ENCODE measurements at places on chromosomes 3 and 15.

DNA sequence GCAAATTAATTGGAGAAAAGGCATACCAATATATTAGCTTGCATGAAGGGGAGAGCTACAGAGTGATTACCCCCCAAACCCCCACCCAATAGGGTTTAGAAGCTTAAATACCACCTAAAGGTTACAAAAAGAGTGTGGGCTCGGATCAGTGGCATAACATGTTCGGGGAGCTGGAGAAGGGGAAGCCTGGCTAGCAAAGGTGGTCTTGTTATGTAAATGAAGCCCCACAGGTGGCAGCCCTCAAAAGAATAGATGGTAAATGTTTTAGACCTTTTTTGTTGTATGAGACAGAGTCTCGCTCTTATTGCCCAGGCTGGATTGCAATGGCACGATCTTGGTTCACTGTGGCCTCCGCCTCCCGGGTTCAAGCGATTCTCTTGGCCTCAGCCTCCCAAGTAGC is 10.9 kb upstream of the PXK start:
- DNase-seq, result no peak

- DNase-seq, result no peak
Observed at GRCh38 chr3:151979906-151980305, 106.5 kb downstream of the SUCNR1 start.

DNA sequence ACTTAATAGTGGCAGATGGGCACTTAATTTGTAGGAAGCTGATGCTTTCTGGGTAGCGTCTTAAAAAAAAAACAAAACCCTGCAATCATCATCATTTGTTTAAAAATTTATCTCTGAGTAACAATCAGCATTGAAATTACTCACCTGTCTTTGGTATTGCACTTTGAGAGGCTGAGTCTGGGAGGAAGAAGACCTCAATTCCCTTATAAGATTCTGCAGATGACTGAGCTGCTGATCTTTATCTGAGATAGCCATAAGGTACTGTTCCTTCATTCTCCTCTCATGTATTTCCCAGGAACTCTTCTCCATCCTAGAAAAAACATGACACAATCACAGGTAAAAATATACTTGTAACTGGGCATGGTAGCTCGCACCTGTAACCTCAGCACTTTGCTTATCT is 16.4 kb upstream of the HCLS1 start:
- no peak for DNase-seq

DNA sequence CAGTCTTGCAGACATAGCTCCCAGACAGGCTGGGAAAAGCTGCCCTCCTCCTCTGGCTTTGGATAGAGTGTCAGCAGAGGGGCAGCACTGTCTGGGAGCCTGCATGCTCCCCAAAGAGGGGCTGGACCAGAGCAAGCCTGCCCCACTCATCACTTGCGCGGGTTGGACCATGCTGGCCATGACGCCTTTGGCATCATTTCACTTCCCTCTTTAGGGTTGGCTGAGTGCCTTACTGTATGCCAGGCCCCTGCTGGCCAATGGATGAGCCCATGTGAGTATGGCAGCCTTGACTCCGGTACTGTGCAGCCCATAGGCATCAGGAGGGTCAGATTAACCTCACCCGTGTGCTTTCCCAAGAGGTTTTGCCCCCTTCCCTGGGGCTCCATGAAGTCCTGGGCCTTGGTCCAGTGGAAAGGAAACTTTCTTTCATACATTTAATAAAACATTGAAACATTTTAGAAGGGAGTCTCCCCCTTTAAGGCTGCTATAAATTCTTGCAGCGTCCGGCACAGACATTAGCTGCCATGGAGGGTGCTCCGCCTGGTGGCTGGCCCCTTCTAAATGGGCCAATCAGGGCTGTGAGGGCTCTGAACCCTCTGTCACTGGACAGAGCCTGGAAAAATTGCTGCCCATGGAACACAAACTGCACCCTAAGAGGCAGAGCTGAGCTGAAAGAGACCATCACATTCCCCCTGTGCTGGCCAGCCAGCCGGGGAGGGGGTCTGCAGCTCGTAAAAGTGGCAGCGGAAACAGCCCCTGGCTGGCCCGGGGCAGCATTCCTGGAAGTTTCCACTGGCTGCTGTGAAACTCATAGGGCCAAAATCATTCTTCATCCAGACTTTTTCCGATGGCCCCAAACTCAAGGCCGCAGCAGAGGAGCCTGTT is 20.8 kb upstream of the DUSP7 start:
- DNase-seq, result no peak

DNA sequence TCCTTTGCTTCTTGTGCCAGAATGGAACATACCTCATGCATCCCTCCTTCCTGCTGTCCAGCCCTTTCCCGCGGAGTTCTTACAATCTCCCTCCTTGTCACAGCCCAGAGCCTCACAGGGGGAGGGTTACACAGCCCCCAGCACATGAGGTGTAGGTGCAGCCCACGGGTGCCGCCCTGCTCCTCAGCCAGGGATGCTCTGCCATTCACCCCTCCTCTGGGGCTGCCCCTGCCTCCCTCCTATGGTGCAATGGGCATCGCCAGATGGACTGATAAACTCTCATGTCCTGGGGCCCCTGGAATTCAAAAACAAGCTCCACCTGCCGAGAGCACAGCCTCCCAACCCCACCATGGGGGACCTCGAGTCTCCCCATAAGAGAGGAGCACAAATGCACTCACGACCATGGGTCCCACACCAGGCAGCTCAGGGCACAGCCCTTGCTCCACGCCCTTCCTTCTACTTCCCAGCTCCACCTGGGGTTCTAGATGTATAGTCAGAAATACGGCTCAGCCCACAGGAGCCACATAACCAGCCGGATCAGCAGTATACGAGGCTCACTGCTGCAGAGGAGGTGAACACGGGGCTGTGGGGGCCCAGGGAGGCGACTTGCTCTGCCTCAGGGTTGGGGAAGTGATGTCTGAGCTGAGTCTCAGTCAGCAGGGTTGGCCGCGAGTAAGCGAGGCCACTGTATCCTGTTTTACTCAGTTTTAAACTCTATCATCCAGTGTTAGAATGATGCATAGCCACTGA is 269.7 kb upstream of the LYSMD4 start:
- no peak for DNase-seq

- no peak for DNase-seq
Observed at GRCh38 chr3:11090551-11090950, 63.7 kb upstream of the HRH1 start.

DNA sequence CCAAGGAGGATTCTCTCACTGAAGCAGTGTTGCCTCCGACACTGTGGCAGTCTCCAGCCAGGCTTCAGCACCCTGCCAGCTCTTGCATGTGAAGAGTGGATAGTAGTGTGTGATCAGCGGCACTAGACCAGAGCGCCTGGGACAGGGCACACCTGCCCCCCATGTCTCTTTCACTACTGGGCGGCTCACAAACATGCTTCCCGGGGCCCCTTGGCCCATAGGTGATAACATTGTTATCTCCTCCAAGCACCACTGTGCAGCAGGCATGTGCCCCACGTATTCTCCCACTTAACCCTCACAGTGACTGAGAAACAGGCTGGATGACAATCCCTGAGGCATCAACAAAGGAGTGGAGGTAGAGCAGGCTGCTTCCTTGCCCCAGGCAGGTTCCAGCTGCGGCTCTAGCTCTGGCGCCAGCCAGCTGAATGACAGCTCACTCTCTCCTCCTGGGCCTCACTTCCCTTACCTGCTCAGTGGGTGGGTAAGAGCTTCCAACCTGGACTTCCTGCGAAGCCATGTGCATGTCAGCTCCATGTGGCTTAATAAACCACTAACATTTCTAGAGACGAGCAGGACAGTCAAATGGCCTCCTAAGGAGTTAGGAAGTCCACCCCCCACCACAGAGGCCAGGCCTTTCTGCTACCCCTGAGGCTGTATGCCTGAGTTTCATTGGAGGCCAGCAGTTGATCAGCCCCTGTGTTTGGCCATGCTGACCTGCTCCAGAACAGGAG is 37.8 kb downstream of the KLF13 start:
- DNase-seq, result no peak

DNA sequence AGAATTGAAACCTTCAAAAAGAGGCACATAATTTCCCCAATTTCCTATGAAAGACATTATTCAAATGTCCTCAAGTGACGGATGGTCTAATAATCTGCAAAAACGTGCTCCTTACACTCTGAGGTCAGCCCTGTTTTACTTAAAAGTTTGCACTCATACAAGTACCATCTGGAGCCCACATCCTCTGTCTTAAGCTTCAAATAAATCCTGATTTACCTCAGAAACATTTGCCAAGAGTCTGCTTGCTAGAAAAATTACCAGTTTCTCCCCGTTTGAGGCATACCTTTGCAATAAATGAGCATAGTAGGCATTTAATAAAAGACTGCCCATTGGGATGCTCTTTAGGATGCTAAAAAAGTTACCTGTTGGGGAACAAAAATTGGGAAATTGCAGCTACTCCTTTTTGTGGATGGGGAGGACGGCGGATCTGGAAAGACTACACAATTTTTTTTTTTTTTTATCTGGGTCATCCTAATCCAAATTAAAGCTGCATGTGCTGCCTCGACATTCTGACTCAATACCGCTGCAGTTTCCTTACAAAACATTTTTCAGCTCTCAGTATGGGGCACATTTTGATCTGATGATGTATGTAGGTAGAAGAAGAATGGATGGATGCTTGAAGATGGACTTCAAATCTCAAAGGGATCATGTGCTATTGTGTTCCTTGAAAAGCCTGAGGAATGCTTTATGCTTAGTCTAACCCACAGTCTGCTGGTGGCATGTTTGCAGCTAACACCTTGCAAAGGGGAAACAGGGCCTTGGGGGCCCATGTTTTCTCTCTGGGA is 233.7 kb upstream of the ADAMTS9 start:
- no peak for DNase-seq

- no peak for DNase-seq
Observed at GRCh38 chr3:64460877-64461276, 226.9 kb downstream of the ADAMTS9 start.

DNA sequence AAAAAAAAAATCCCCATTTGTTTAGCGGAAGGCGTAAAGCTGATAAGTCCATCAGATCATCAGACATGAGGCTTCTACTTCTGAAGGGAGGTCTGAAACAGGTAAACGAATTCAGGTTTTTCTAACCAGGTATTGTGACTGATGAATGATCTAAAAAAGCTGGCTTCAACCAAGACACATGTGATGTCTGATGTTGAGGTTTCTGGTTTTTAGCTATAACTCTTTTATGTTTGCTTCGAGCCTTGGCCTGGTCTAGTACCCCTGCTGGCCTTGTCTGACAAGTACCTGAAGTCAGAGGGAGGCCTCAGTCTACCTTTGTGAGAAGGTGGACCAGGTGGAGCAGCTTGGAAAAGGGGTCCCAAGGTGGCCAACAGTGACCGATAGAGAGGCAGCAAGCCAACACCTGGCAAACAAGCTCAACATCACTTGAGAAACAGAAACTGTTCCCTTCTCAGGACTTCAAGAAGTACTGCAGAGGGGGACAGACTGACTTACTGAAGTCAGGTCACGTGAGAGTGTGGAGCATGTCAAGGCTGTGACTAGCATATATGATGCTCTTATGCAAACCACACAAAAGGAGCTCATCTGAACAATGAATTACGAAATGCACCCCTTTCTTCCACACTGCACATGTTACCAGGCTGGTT is 33.0 kb upstream of the CA12 start:
- no peak for DNase-seq

- peak; percentile 24 for DNase-seq
Observed at GRCh38 chr15:58748852-58749531, 515 bp downstream of the ADAM10 start.

DNA sequence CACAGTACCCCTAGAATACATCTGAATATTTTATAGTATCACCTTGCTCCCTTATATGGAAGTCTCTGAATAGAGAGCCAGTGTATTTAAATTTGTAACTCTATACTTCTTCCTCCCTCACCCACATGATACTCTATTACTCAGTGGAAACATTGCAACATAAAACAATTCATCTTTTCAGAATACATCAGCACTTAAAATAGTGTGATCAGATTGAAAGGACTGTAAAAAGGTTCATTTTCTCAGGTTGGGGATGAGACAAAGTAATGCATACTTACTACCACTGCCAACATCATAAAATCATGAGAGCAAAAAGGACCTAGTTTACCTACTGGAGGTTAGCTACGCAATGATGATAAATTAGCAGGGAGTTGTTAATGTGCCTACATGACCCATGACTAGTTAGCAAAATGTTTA is 13.8 kb upstream of the THRB start:
- DNase-seq, result no peak

DNA sequence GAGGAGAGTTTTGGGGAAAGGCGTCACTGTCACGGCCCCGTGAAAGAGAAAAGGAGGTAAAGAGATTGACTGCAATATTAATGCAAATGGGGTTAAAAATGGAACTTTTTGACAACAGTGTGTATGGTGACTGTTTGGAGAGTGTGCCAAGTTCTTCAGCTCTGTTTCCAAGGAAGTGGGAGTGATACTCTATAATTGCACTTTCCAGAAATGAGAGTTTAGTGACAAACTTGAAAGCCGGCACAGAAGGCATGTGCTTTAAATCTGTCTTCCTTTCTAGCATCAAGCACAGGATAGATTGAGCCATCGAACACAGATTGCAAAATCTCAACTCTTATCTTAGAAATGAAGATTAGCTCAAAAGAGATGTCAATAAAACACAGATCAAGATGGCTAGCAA is 51.9 kb upstream of the SNRPA1 start:
- DNase-seq, result no peak

DNA sequence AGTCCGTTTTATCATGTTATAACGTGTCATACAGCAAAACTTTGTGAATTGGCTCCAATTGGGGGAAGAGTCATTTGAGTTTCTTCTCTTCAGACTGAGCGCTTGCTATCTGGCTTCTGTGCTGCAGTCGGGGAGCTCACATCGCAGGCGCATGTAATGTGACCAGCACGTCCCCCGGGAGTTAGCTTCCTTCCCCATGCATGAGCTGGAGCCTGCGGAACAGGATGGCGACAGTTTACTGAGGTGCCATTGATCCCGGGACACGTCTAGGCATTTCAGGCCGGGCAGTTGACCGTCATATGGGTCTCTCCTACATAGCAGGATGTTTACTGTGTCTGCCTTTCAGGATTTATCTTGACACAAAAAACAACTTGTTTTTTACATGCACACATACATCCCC is 44.8 kb downstream of the CMTM8 start:
- no peak for DNase-seq

GRCh38 chr3:151331696-151332095 is 2.3 kb upstream of the P2RY13 start:
- no peak for DNase-seq

- no peak for DNase-seq
Observed at GRCh38 chr3:64321747-64322146, 96.5 kb upstream of the PRICKLE2 start.

GRCh38 chr3:168083906-168084305 is 11.8 kb downstream of the GOLIM4 start:
- no peak for DNase-seq

DNA sequence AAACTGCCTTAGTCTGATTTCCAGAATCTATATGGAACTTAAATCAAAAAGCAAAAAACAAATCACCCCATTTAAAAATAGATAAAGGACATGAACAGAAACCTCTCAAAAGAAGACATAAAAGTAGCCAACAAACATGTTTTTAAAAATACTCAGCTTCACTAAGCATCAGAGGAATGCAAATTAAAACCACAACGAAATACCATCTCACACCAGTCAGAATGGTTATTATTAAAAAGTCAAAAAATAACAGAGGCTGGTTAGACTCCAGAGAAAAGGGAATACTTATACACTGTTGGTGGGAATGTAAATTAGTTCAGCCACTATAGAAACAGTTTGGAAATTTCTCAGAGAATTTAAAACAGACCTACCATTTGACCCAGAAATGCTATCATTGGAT is 367.9 kb downstream of the ZIC4 start:
- DNase-seq, result no peak
